ENCODE measurements at places on chromosomes 1 and 21. TPM values are rescaled to one million over a fixed set of nuclear protein-coding genes. Genes with fewer than 3 reads are reported as not detected.

- no peak for DNase-seq
These were observed 55.2 kb upstream of the ANGPTL1 start for GRCh38 chr1:178926046-178926445.

- peak; percentile 62 for DNase-seq
These were observed 107.3 kb upstream of the HNRNPU start for GRCh38 chr1:244971552-244972216.

DNA sequence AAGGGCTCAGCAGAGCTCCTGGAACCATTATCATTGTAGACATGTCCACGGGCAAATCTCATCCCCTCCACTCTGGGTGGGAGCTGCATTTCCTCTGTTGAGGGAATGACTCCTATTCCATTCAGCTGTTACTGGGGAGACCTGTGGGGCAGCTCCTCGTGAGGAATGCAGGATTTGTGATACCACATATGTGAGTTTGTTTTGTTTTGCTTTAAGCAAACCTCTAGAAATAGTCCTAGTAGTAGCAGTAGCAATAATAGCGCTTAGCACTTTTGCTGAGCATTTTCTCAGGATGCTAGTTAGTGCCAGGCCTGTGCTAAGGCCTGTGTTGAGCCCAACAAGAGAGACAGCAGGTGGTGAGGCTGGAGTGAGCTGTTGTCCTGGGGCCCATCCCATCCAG, 10.8 kb downstream of the OLIG1 start:
- DNase-seq, result no peak

- DNase-seq, result no peak
These were observed 17.7 kb downstream of the TEX38 start for GRCh38 chr1:46689356-46689755.

GRCh38 chr1:235022981-235023710, 105.5 kb downstream of the TOMM20 start:
- DNase-seq, result no peak

GRCh38 chr1:147611021-147611426, 59.3 kb downstream of the ACP6 start:
- DNase-seq, result no peak

GRCh38 chr1:25692560-25692959, 76.0 kb downstream of the MAN1C1 start:
- no peak for DNase-seq

GRCh38 chr1:1628754-1629429, 3.1 kb upstream of the MMP23B start:
- DNase-seq, result no peak

The CXADR gene
- not detected for polyA plus RNA-seq

The LRRC71 gene
- polyA plus RNA-seq, result not detected

The AP4B1 gene
- 9.9 TPM for polyA plus RNA-seq

The IFNLR1 gene
- polyA plus RNA-seq, result not detected

Data from GM23248 (cell line).